ENCODE measurements at places on chromosomes 7 and 10.

DNA sequence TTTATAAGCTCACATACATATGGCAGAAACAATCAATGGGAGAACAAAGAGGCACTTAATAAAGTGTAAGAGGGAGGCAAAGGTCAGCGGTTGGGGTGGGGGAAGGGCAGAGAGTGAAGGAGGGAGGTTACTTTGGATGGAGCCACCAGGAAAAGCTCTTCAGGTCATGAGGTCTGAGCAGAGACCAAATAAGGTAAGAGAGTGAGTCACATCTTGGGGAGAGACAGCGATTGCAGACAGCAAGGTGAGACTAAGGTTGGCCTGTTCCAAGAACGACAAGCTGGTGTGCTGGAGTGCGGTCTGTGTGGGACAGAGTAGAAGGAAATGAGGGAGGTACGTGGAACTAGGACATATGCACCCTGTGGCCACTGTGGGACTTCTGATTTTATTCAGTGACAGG lies 74.3 kb upstream of the TOMM7 start:
- DNase-seq = peak; percentile 60

DNA sequence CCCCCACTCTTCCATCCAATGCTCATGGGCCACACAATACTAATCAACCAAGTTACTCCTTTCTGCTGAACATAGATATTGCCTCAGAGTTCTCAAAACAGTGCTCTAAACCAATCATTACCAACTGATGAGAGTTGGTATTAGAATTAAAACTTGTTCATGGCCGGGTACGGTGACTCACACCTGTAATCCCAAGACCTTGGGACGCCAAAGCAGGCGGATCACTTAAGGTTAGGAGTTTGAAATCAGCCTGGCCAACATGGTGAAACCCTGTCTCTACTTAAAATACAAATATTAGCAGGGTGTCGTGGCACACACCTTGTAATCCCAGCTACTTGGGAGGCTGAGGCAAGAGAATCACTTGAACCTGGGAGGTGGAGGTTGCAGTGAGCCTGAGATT lies 8.2 kb downstream of the TM9SF3 start:
- no peak for DNase-seq

DNA sequence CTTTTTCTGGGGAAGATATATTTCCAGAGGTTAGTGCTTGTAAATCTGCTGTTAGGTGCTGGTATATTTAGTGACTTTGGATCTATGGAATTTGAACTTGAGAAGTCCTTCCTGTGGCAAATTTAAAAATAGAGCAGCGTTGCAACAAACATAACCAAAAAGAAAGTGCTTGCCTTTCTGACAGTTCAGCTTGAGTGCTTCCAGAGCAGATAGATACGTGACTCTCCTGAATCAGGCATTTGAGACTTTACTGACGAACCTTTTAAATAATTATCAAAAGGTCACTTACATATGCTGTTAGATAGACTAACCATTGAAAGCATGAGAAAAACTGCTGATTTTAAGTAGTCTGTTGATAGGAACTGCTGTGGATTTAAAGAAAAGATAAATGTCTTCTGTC lies 387.5 kb upstream of the LRRTM3 start:
- no peak for DNase-seq

- peak; percentile 21 for DNase-seq
These were observed 32.4 kb downstream of the BLNK start for GRCh38 chr10:96238646-96239623.

GRCh38 chr10:26464632-26465280 lies 26.6 kb downstream of the APBB1IP start:
- DNase-seq = no peak

DNA sequence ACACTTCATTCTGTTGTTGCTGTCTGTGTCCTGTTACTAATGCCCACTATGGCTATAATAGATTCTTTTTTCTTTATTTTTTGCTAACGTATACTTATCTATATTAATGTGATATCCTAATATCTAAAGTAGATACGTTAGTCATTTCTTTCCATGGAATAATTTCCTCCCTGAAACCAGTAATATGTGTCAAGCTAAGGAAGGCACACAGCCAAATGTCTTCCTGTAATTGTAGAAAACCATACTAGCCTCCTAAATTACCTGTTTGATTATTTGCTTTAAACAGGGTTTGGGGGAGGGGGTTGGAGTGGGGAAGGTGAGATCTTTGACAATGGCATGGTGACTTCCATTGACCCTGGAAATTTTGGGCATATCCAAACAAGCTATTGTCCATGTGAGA lies 56.4 kb downstream of the THNSL1 start:
- no peak for DNase-seq

Data from islet precursor cell (in vitro differentiated cells).